ENCODE measurements at places on chromosomes 12 and 14. TPM values are rescaled to one million over a fixed set of nuclear protein-coding genes. Genes with fewer than 3 reads are reported as not detected.

SLC5A8 gene
- polyA plus RNA-seq, result not detected

SAMD15 gene
- 2.5 TPM for polyA plus RNA-seq

P2RX2 gene
- not detected for polyA plus RNA-seq

RPS29 gene
- 3,692 TPM for polyA plus RNA-seq

RNASE3 gene
- not detected for polyA plus RNA-seq

SP1 gene
- 24.5 TPM for polyA plus RNA-seq

WNT1 gene
- not detected for polyA plus RNA-seq

GRCh38 chr14:64945431-64946178 is 3.1 kb upstream of the GPX2 start:
- no peak for DNase-seq

GRCh38 chr14:100590726-100591452 is 3.7 kb upstream of the BEGAIN start:
- no peak for DNase-seq

DNA sequence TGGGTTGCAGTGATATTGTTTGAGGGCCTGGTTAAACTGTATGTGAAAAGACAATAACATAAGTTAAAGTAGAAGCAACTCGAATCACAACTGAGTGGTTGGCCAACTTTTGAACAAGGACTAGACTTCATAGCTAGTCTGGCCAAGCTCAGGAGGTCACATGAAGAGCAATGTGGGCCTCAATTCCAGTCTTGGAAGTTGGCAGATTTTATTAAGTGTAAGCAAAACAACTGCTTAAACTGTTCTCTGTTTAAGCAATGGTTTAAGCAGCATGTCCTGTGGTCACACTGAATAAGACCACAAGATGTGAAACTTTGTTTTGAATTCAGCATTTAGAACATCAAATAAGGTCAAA is 100.4 kb downstream of the TMTC3 start:
- DNase-seq, result peak; percentile 25

- no peak for DNase-seq
These were observed 12.5 kb downstream of the GNS start for GRCh38 chr12:64746663-64747062.

DNA sequence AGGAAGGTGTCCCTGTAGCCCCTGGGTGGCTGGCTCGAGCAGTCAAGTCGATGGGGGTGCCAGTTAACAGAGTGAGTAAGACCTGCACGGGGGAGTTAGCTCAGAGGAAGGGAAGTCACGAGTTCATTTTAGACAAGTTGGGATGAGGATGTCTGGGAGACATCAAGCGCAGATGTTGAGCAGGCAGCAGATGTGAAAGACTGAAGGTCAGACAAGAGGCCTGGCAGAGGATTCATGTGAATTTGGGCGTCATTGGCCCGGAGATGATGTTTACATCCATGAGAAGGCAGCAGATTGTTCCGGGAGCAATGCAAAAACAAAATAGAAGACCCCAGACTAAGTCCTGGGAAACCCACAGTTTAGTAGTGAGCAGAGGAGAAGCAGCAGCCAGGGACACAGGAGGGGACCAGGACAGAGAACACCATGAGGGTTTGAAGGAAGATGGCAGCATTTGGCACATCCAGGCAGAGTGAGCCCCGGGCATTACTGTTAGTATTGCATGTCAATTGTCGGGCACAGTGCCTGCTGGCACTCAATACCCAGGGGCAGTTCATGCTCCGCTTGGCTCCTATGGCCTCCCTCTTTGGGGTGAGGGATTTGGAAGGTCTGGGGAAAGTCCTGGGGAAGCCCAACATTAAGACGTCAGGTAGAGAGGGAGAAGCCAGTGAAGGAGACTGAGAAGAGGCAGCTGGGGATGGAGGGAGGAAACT is 15.1 kb downstream of the LTBP2 start:
- DNase-seq, result no peak

GRCh38 chr14:32985866-32986265 is 47.2 kb downstream of the NPAS3 start:
- DNase-seq, result no peak

- DNase-seq, result no peak
These were observed 66.8 kb downstream of the ADGRD1 start for GRCh38 chr12:131020326-131021153.

- peak; percentile 23 for DNase-seq
These were observed 70.1 kb upstream of the HIF1A start for GRCh38 chr14:61625165-61625564.

GRCh38 chr14:55921511-55921910 is 196.7 kb upstream of the PELI2 start:
- DNase-seq, result no peak

GRCh38 chr14:25150934-25151790 is 101.2 kb upstream of the STXBP6 start:
- peak; percentile 54 for DNase-seq

DNA sequence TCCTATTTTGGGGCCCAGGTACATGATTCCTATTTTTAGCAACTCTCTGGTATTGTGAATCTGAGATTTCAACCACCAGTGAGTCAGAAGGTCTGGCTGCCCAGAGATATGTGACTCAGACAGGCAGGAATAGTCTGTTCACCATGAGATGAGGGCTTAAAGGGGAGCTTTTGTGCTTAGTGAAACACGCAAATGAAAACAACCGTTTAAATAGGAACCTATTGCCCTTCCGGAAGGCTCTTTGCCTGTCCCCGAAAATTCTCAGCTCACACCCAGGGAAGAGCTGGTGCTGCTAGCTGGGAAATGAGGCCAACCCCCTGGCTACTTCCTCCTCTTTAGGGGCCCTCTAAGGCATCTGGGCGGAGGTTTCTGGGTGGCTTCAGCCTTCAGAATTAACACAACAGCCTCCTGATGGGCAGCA is 283.6 kb downstream of the CACNA1C start:
- DNase-seq, result no peak

GRCh38 chr14:85714069-85714468 is 184.1 kb downstream of the FLRT2 start:
- no peak for DNase-seq

GRCh38 chr14:52835122-52835903 is 43.9 kb upstream of the GNPNAT1 start:
- DNase-seq, result peak; percentile 66

DNA sequence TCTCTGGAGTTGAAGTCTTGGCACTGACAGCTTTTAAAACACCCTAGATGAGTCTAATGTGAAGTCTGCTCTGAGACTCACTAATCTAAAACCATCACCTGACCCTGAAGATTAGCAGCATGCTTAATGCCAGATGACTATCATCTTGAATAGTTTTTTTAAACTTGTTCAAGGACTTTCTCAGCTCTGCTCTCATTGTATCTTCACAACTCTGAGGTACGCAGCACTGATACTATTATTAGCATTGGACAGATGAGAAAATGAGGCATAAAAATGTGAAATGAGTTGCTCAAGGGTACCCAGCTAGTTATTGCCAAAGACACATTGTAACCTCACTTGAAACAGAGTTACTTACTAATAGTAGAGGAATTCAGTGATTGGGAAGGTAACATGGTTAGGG is 4.8 kb downstream of the SLC38A1 start:
- DNase-seq, result no peak

DNA sequence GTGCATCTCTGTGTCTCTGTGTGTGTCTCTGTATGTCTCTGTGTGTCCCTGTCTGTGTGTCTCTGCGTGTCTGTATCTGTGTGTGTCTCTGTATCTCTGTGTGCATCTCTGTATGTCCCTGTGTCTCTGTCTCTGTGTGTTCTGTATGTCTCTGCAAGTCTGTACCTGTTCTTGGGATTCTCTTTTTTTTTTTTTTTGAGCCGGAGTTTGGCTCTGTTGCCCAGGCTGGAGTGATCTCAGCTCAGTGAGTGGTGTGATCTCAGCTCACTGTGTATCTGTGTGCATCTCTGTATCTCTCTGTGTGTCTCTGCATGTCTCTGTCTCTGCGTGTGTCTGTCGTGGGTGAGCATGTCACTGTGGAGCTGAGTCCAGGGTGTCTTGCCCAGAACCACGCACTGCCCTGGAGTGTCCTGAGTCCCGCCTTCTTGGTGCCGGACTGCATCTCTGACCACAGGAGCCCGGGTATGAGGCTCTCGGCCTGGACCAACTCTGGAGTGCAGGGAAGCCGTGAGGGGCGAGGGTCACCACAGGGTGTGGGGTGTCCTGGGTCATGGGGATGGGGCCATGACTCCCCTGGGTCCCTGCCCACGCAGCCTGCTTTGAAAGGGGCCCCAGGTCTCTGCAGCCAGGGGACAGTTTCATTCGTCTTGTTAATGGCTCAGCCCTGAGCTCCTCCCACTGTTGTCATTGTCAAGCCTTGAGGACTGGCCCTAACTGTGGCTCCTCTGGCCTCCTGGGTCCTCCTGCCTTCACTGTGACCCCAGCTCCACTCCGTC is 11.8 kb downstream of the MYL2 start:
- DNase-seq, result no peak

DNA sequence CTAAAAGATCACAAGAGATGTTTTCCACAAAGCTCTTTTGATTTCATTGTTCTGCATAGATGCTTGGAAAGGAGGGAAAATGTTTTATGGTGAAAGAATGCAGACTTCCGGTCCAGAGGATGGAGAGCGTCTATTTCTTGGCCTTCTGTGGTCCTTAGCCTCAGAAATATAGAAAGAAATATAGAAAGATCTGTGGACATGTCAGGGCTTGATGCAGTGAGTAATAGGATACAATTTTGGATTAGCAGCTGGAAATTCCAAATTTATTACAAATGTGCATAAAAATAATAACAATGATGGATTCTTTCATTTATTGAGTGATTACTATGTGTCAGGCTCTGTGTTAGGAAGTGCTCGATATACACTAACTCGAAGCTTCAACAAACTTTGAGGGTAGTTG is 20.2 kb downstream of the AKAP6 start:
- DNase-seq, result no peak

Measured in A549 (cell line).